AML-193 (cell line): ENCODE measurements at places on chromosomes 12 and 14.

- no peak for DNase-seq
These were observed 132.3 kb downstream of the RIMBP2 start for GRCh38 chr12:130583800-130584199.

GRCh38 chr12:24754690-24755638 is 193.9 kb downstream of the BCAT1 start:
- no peak for DNase-seq

DNA sequence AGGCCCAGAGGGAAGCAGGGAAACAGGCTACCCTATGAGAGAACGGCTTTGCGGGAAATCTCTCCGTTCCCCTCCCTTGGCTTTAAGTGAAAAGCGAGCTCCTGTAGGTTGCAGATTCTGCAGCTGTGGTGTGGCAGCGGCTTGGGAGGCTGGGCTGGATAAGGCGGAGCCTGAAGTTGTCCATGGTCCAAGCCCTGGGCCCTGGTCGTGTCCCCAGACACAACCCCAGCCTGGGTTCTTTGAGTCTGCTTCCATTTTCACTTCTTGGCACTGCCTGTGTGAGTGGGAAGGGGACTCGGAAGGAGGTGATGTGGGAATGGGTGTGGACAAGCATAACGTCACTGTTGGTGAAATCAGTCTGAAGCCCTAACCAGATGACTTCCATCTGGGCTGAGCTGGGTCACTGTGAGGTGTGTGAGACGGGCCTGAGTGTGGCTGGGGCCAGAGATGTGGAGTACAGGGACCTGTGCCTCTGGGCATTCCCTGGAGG is 43.0 kb upstream of the CTDSP2 start:
- DNase-seq = no peak

- peak; percentile 54 for DNase-seq
These were observed 44.7 kb upstream of the FBRSL1 start for GRCh38 chr12:132444957-132445883.

DNA sequence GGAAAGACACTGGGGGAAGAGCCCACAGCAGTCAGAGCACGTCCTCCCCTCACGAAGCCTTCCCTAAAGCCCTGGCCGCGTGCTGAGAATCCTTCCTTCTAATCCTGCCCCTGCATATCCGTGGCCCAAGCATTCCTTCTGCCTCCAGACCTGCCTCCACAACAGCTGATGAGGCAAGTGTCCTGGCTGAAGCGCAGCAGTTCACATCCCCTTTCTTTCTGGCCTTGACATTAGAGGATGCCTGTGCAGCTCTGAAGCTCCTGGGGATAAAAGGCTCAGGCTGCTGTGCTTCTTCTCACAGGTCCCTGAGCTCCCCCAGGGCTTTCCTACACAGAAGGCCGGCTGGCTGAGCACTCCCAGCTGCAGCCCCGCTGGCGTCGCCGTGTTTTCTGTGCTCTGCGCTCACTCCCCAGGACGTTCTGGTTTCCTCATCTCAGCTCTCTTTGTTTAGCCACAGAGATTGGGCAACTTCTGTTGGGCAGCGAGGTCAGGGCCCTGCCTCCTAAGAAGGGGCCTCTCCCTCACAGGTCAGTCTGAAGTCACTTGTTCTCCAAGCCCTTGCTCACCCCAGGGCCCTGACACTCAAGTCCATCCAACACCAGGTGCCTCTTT is 45.8 kb downstream of the NINJ2 start:
- DNase-seq = peak; percentile 96
